ENCODE measurements at places on chromosomes 2 and 18. TPM values are rescaled to one million over a fixed set of nuclear protein-coding genes. Genes with fewer than 3 reads are reported as not detected.
A peak's percentile ranks its signal among the peaks of the same experiment; 100 is the strongest.

DNA sequence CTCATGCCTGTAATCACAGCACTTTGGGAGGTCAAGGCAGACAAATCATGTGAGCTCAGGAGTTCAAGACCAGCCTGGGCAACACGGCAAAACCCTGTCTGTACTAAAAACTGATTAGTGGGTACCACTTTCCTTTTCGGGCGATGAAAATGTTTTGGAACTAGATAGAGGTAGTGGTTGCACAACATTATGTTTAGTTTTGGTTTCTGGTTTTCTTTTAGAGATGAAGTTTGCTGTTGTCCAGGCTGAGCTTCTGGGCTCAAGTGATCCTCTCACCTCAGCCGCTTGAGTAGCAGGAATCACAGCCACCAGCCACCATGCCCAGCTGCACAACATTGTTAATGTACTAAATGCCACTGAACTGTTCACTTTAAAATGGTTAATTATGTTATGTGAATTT lies 27.6 kb downstream of the AAK1 start:
- no peaks in the 10 kb centered on the region for H3K36me3 ChIP-seq
- H3K4me3 ChIP-seq: no peak overlapping the region
- H3K4me1 ChIP-seq: peaks cover 55% of the 10 kb centered on the region
- no peak for DNase-seq

Gene MYO7B
- not detected for total RNA-seq

DNA sequence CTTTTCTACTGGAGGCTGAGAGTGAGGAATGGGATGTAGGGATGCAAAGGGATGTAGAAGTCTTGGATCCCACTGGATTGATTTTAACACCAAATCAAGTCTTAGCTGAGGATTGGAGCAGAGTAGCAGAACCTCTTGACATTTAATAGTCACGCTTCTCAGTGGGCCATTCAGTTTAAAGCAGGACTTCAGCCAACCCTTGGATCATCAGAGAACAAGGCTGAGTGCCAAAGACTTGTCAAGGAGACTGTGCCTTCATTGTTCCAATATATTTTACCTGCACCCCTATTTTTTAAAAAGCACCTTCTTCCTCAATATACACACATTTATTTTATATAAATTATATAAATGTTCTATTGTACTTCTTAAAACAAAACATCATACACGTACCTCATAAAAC lies 242.4 kb upstream of the ST6GAL2 start:
- H3K27ac ChIP-seq: no peak overlapping the region
- DNase-seq: no peak
- no peaks in the 10 kb centered on the region for H3K36me3 ChIP-seq
- no peaks in the 10 kb centered on the region for H3K27me3 ChIP-seq
- H3K4me3 ChIP-seq: no peak overlapping the region
- H3K4me1 ChIP-seq: no peaks in the 10 kb centered on the region

DNA sequence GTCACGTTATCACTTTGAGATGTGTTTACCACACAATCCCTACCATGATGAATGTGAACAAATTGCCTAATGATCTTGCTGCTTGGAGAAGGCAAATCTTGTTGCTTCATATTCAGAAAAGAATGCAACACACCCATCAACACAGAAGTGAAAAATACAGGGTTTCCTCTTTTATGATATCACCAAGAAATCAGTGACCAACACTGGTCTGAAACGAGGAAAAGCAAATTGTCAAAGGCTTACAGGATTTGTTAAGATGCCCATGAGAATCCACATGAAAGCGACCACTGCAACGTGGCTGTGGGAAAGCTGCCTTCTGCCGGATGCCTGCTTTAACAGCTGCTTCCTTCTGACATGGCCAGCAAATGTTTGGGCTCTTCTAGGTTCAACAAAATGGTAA lies 397.6 kb upstream of the LRATD1 start:
- no peak overlapping the region for H3K4me3 ChIP-seq
- no peak overlapping the region for H3K27ac ChIP-seq
- H3K27me3 ChIP-seq: no peaks in the 10 kb centered on the region
- H3K4me1 ChIP-seq: no peaks in the 10 kb centered on the region
- DNase-seq: no peak

DNA sequence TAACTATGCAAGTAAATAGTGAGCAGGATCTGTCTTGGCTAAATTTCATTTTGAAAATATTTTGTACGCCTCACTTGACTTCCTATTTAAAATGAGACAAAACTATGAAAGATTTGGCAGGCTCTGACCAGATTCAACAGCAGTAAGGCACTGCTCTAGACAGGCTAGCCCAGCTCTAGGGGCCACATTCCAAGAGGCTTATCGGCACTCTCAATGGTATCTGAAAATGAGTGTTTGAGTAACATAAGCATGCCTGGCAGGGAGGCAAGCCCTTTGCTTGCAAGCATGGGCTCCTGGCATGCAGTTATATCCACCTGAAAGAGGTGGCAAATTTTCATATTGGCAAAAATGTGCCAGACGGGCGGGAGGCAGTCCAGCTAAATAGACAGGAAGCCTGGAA lies 10.5 kb downstream of the CAPN13 start:
- no peak overlapping the region for H3K4me3 ChIP-seq
- H3K27ac ChIP-seq: no peak overlapping the region
- no peaks in the 10 kb centered on the region for H3K36me3 ChIP-seq
- no peaks in the 10 kb centered on the region for H3K27me3 ChIP-seq
- H3K4me1 ChIP-seq: no peaks in the 10 kb centered on the region

- H3K4me3 ChIP-seq: no peak overlapping the region
- no peaks in the 10 kb centered on the region for H3K36me3 ChIP-seq
- DNase-seq: no peak
- no peaks in the 10 kb centered on the region for H3K27me3 ChIP-seq
- peaks cover 11% of the 10 kb centered on the region for H3K4me1 ChIP-seq
Observed at GRCh38 chr2:62569907-62570841, 64.2 kb upstream of the TMEM17 start.

- peak overlapping the region; percentile 92 for H3K4me3 ChIP-seq
- H3K27me3 ChIP-seq: no peaks in the 10 kb centered on the region
Observed at GRCh38 chr2:42567806-42568400, 529 bp upstream of the MTA3 start.

Gene FSIP2
- 1.2 TPM for total RNA-seq

- H3K27me3 ChIP-seq: no peaks in the 10 kb centered on the region
- no peak overlapping the region for H3K27ac ChIP-seq
- no peak for DNase-seq
- H3K4me1 ChIP-seq: no peaks in the 10 kb centered on the region
- H3K36me3 ChIP-seq: no peaks in the 10 kb centered on the region
- H3K4me3 ChIP-seq: no peak overlapping the region
Observed at GRCh38 chr2:149739883-149740265, 152.3 kb upstream of the MMADHC start.

DNA sequence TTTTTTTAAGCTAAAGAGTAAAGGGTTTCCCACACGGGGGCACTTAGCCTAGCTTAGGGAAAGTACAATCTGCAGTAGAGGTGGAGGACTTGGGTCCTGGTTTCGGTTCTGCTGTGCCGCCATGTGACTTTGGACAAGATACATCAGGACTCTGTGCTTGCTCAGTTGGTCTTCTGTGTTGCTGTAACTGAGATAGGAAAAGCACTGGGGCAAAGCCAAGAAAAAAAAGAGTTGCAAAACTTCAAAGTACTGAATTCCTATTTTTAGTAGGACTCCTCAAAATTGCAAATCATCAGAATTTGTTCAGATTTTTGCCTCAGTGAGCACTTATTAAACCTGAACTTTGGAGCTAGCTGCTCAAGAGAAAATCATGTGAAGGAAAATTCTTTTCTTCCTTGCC lies 96.3 kb upstream of the STON1 start:
- H3K27ac ChIP-seq: no peak overlapping the region
- DNase-seq: no peak
- no peaks in the 10 kb centered on the region for H3K4me1 ChIP-seq
- no peaks in the 10 kb centered on the region for H3K36me3 ChIP-seq
- no peak overlapping the region for H3K4me3 ChIP-seq

Gene DCDC2C
- total RNA-seq: not detected

GRCh38 chr2:176931588-176932563 lies 280.7 kb upstream of the HNRNPA3 start:
- no peak overlapping the region for H3K4me3 ChIP-seq
- H3K27me3 ChIP-seq: no peaks in the 10 kb centered on the region
- no peaks in the 10 kb centered on the region for H3K4me1 ChIP-seq

DNA sequence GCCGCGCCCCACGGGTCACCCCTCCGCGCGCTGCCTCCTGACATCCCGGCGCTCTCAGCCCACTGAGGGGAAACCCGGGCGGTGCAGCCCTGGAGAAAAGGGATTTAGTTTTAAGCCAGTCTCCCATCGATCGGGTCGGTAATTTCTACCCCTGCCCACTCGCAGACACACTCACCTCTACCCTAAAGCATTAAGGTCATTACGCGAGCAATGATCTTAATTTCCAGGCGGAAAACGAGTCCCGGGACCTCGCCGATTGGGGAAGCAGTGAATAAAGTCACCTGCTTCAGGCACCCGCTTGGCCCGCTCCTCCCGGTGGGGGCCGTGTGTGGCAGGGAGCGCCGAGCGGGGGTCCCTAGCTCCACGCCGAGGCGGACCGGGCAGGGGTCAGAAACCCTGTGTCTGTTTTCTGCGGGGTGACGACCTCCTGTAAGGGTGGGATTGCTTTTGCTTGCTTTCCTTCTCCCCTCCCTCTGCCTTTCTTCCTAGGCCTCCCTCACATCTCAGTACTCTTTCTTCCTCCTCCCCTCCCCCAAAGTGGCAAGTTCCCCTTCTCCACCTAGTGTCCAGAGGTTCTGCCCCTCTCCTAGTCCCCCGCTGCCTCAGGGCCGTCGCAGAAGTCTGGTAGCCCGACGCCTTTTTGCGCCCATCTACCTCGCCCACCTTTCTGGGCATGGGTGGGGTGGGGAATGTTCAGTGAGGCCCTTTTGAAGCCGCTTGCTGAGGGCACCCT lies 142.6 kb downstream of the MEIS1 start:
- DNase-seq: no peak
- peaks cover under 1% of the 10 kb centered on the region for H3K36me3 ChIP-seq
- H3K4me3 ChIP-seq: peak overlapping the region; percentile 80
- H3K4me1 ChIP-seq: peaks cover 17% of the 10 kb centered on the region

DNA sequence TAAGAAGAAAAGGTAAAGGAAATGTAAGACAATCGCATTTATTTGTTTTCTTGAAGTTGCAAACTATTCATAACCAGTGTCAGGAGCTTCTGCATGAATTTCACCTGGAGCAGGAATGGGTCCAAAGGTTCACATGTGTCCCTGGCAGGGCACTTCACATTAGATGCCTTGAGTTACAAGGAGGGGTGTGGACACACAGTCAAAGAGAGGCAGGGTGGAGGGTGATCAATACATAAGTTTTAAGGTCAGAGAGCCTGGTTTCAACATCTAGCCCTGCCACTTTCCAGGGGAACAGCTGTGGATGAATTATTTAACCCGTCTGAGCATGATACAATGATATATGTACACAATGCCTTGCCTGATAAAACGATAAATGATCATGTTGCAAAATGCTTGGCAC lies 321.4 kb downstream of the CYP26B1 start:
- H3K4me3 ChIP-seq: no peak overlapping the region
- no peak for DNase-seq
- no peaks in the 10 kb centered on the region for H3K36me3 ChIP-seq

Gene BOK
- 35.1 TPM for total RNA-seq

- H3K27me3 ChIP-seq: no peaks in the 10 kb centered on the region
- DNase-seq: no peak
- H3K4me1 ChIP-seq: no peaks in the 10 kb centered on the region
- no peaks in the 10 kb centered on the region for H3K36me3 ChIP-seq
Observed at GRCh38 chr2:162462911-162463310, 119.0 kb downstream of the GCA start.

- H3K36me3 ChIP-seq: no peaks in the 10 kb centered on the region
- no peak overlapping the region for H3K27ac ChIP-seq
- H3K27me3 ChIP-seq: no peaks in the 10 kb centered on the region
- H3K4me1 ChIP-seq: no peaks in the 10 kb centered on the region
- peak; percentile 77 for DNase-seq
Observed at GRCh38 chr18:75116165-75116564, 92.8 kb downstream of the PTGR3 start.

DNA sequence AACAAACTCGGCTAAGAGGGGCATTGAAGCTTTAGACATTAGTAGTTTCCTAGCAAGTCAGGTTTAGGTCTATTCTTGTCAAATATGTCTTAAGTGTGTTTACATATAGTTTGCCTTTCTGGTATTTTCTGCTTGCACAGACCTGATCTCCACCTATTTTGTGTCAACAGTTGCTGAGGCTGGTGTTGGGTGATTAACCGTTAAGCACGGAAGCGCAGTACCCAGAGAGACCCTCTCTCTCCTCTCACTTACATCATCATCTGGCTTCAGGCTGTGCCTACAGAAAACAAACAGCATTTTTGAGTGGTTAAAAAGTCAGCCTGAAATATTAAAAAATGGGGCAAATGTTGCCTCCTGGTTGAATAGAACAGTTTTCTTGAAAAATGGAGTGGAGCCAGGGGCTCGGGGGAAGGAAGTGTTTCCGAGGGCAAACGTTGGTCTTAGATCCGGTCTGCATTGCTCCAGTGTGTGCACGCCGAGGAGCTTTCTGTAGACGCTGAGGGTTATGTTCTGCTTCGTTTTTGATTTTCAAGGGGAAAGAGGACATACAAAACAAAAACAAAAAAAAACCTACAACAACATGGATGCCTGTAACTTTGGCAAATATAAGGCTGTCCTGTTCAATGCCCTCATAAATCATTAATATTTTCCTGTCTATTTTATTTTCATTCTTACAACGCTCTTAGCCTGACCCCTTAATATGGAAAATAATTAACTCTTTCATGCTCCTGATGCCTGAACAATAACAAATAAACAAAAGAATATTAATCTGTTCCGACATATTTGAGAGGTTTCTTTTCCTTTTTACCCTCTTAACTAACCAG lies 120.8 kb downstream of the MEIS1 start:
- H3K27ac ChIP-seq: peak overlapping the region; percentile 30
- H3K4me1 ChIP-seq: peaks cover 39% of the 10 kb centered on the region

DNA sequence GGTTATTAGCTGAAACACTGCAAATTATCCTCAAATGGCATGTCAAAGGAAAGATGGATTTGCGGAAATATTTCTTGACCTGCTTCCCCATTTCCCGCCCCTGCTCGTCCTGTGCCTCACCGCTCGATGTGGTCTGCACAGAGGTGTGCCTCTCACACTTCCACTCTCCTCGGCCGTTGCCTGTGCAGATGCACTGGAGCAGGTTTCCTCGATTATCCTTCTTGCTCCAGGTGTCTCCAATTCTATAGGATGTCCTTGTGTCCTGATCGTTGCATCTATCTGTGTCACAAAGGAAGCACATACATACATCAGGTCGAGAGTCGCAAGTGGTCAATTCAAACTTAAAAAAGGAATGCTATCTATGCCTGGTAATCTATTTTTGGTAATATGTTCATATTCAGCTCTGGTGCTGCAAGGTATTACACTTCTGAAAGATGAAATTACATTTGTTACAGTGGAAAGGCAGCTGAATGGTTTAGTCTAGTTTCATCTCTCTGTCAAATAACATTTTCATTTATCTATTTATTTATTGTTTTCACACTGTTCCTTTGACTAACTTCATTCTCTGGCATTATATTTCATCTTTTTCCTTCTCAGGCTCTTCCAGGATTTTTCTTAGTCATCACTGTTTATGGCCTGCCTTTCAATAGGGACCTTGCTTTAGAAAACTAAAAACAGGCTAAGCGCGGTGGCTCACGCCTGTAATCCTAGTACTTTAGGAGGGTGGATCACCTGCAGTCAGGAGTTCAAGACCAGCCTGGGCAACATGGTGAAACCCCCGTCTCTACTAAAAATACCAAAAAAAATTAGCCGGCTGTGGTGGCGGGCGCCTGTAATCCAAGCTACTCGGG lies 7.6 kb downstream of the FN1 start:
- DNase-seq: no peak
- H3K4me1 ChIP-seq: peaks cover 19% of the 10 kb centered on the region
- H3K36me3 ChIP-seq: peaks cover 12% of the 10 kb centered on the region

Gene THOC1
- total RNA-seq: 47.9 TPM

Gene CRACDL
- 6.4 TPM for total RNA-seq

Gene ASB18
- total RNA-seq: not detected

- H3K4me3 ChIP-seq: peak overlapping the region; percentile 82
- no peak for DNase-seq
- no peaks in the 10 kb centered on the region for H3K27me3 ChIP-seq
- peak overlapping the region; percentile 98 for H3K27ac ChIP-seq
Observed at GRCh38 chr2:96538487-96539214, 2.1 kb downstream of the ARID5A start.

Gene ARPC2
- total RNA-seq: 284 TPM

Gene SPP2
- total RNA-seq: not detected

Measured in vagina (tissue), 2 donors.